Breast epithelium (tissue), 4 donors: ENCODE measurements at places on chromosomes 11 and 22. TPM values are rescaled to one million over a fixed set of nuclear protein-coding genes. Genes with fewer than 3 reads are reported as not detected.

NFAM1 gene
- total RNA-seq, result 0.66 TPM

ALDH3B1 gene
- 20.6 TPM for total RNA-seq

PATE2 gene
- 0.32 TPM for total RNA-seq

GRCh38 chr22:39108487-39108886 is 11.4 kb downstream of the APOBEC3H start:
- no peak overlapping the region for H3K27ac ChIP-seq
- DNase-seq, result no peak

GRCh38 chr11:57646194-57646798 is 3.4 kb downstream of the YPEL4 start:
- H3K27ac ChIP-seq, result peak overlapping the region; percentile 80
- no peaks in the 10 kb centered on the region for H3K27me3 ChIP-seq
- no peak overlapping the region for H3K4me3 ChIP-seq
- H3K36me3 ChIP-seq, result no peaks in the 10 kb centered on the region
- DNase-seq, result no peak
